ENCODE measurements at places on chromosomes 1 and 21. TPM values are rescaled to one million over a fixed set of nuclear protein-coding genes. Genes with fewer than 3 reads are reported as not detected.

DNA sequence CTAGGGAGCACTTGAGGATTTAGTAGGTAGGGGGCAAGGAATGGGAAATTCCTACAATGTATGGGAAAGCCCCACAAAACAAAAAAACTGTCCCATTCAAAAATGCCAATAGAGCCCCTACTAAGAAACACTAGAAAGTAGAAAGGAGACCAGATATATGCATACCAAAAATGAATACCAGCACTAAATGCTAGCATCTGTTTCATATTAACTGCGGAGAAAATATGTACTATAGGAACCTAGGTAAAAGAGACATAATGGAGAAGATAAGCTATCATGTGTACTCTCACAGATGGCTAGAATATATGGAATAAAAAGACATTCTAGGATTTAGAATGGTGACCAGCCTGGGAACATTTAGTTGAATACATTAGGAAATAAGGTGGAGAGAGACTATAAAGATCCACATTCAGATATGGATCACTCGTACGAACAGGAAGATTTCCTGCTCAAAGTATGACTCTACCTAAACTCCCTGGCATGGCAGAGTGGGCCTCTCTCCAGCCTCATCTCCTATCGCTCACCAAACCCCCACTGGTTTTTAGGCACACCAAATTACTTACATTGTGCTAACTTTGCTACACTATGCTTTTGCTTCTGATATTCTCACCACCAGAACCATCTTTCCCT is 18.3 kb downstream of the ZNHIT6 start:
- H3K4me1 ChIP-seq, result peaks cover 14% of the 10 kb centered on the region
- H3K27me3 ChIP-seq, result no peaks in the 10 kb centered on the region
- H3K4me3 ChIP-seq, result no peak overlapping the region
- no peak for DNase-seq
- H3K36me3 ChIP-seq, result peaks cover 30% of the 10 kb centered on the region
- no peak overlapping the region for H3K27ac ChIP-seq

DNA sequence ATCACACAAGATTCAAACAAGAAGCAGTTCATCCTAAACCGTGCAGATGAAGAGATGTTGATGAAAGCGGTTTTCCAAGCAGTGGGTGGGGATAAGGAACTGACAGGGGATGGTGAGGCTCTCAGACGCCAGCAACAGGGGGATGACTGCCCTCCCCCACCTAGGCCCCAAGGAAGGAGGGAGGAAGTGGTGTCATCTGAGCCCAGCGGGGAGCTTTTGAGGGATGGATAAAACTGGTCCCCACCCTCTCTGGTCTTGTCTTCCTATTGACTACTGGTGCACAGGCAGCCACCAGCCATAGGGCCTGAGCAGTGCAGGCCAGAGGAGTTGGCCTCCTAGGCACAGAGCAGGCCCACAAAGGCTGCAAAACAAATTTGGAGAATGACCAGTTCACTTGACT is 175.5 kb downstream of the HUNK start:
- H3K27me3 ChIP-seq, result no peaks in the 10 kb centered on the region
- H3K4me3 ChIP-seq, result no peak overlapping the region
- no peaks in the 10 kb centered on the region for H3K36me3 ChIP-seq
- DNase-seq, result no peak
- no peak overlapping the region for H3K27ac ChIP-seq
- H3K4me1 ChIP-seq, result no peaks in the 10 kb centered on the region

DNA sequence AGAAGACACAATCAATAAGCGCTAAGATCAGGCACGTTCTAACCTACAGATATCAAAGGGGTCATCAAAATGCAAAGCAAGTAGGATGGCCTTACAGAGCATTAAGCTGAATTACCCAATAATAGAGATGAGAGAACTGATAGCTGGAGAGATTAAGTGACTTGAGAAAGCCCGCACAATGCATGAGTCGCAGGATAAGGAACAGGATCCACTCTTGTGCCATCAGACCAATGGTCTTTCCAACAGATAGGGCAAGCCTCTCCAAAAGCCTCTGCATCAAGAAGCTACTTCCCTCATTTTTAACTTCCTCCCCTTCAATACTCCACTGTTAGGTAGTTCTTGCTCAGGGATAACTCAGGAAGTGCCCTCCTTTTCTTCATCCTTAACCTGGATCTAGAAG is 2.6 kb downstream of the CHML start:
- peaks cover 44% of the 10 kb centered on the region for H3K36me3 ChIP-seq
- H3K27me3 ChIP-seq, result no peaks in the 10 kb centered on the region
- DNase-seq, result no peak
- peak overlapping the region; percentile 91 for H3K4me3 ChIP-seq
- H3K4me1 ChIP-seq, result peaks cover 51% of the 10 kb centered on the region

- peaks cover 5% of the 10 kb centered on the region for H3K4me1 ChIP-seq
- no peaks in the 10 kb centered on the region for H3K36me3 ChIP-seq
- H3K27me3 ChIP-seq, result no peaks in the 10 kb centered on the region
- DNase-seq, result no peak
- H3K4me3 ChIP-seq, result no peak overlapping the region
These were observed 43.2 kb downstream of the SLC2A1 start for GRCh38 chr1:42915456-42915855.

Gene OR6K3
- not detected for total RNA-seq

Gene C1orf116
- total RNA-seq, result 0.07 TPM

Gene RHEX
- total RNA-seq, result not detected

Gene ACTN2
- 0.11 TPM for total RNA-seq

All from activated CD8-positive, alpha-beta T cell treated with anti-CD3 and anti-CD28 coated beads for 36 hours (primary cell).